ENCODE measurements at places on chromosomes 2 and 18. TPM values are rescaled to one million over a fixed set of nuclear protein-coding genes. Genes with fewer than 3 reads are reported as not detected.

- DNase-seq, result no peak
Observed at GRCh38 chr2:51620796-51621195, 588.9 kb upstream of the NRXN1 start.

DNA sequence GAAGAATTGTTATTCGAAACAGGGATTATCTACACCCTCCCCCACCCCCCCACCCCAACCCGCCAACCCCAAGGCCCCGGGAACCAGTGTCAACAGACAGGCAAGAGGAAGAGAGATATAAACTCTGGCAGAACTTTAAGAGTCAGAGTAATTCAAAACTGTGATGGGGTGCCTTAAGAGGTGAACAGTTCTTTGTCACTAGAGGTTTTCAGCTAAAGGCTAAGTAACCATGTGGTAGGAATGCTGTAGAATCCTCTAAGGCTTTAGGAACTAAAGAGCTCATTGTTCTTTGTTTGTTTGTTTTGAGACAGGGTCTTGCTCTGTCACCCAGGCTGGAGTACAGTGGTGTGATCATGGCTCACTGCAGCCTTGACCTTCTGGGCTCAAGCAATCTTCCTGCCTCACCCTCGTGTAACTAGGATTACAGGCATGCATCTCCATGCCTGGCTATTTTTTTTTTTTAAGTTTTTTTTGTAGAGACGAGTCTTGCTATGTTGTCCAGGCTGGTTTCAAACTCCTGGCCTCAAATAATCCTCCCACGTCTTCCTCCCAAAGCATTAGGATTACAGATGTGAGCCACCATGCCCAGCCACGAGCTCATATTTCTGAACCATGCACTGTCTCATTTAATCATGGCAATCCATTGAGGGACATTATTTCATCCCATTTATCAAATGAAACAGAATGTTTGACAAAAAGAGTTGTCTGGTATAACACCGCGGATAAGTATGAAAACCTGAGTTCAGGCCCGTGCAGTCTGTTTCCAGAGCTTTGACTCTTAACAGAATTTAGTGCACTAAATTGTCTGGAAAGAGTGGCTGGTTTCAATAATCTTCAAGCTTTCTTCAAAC lies 20.8 kb upstream of the TMEM17 start:
- DNase-seq, result no peak

SLC9A4 gene
- not detected for total RNA-seq

OR6B2 gene
- total RNA-seq, result not detected

CD8B2 gene
- not detected for total RNA-seq

Data from fibroblast of the aortic adventitia (primary cell).